Purkinje cell (primary cell): ENCODE measurements at places on chromosomes 3 and 15. TPM values are rescaled to one million over a fixed set of nuclear protein-coding genes. Genes with fewer than 3 reads are reported as not detected.

Gene PEX11A
- polyA plus RNA-seq = 0.38 and 5.9 TPM in 2 replicates

Gene DGKG
- 66.0 and 73.5 TPM in 2 replicates for polyA plus RNA-seq

Gene NR2E3
- 1.3 and 1.5 TPM in 2 replicates for polyA plus RNA-seq

Gene SLC22A14
- polyA plus RNA-seq = 0.78 TPM in 1 of 2 replicates, not detected in the other

Gene MB21D2
- 13.3 and 15.9 TPM in 2 replicates for polyA plus RNA-seq

Gene TTC21A
- 0.31 and 3.2 TPM in 2 replicates for polyA plus RNA-seq

Gene ADAMTS9
- 1.3 TPM in 1 of 2 replicates, not detected in the other for polyA plus RNA-seq

Gene AQP9
- not detected in 2 replicates for polyA plus RNA-seq

Gene CCNB2
- 1.4 TPM in 1 of 2 replicates, not detected in the other for polyA plus RNA-seq

Gene PPP1R14D
- polyA plus RNA-seq = not detected in 2 replicates

Gene LRRIQ4
- polyA plus RNA-seq = not detected in 2 replicates

Gene MDFIC2
- polyA plus RNA-seq = not detected in 2 replicates

Gene SLC28A1
- polyA plus RNA-seq = not detected in 2 replicates

Gene SLC27A2
- not detected in 2 replicates for polyA plus RNA-seq

Gene IL16
- 0.43 and 1.5 TPM in 2 replicates for polyA plus RNA-seq

Gene FOXL2NB
- polyA plus RNA-seq = not detected in 2 replicates

Gene EBLN2
- 1.8 TPM in 1 of 2 replicates, not detected in the other for polyA plus RNA-seq

Gene CHRM5
- polyA plus RNA-seq = not detected in 2 replicates

Gene KNSTRN
- polyA plus RNA-seq = 9.6 and 11.4 TPM in 2 replicates

Gene TM4SF18
- 2.3 TPM in 1 of 2 replicates, not detected in the other for polyA plus RNA-seq

Gene SH2D7
- polyA plus RNA-seq = not detected in 2 replicates

Gene ECE2
- 1.2 and 3.1 TPM in 2 replicates for polyA plus RNA-seq

Gene TMCO5A
- polyA plus RNA-seq = not detected in 2 replicates

Gene AMIGO3
- polyA plus RNA-seq = not detected in 2 replicates

Gene GOLGA6B
- not detected in 2 replicates for polyA plus RNA-seq

Gene XCR1
- not detected in 2 replicates for polyA plus RNA-seq

Gene MOBP
- polyA plus RNA-seq = 2.7 and 4.5 TPM in 2 replicates

Gene LSMEM2
- not detected in 2 replicates for polyA plus RNA-seq
